ENCODE measurements at places on chromosomes 5 and 9.

DNA sequence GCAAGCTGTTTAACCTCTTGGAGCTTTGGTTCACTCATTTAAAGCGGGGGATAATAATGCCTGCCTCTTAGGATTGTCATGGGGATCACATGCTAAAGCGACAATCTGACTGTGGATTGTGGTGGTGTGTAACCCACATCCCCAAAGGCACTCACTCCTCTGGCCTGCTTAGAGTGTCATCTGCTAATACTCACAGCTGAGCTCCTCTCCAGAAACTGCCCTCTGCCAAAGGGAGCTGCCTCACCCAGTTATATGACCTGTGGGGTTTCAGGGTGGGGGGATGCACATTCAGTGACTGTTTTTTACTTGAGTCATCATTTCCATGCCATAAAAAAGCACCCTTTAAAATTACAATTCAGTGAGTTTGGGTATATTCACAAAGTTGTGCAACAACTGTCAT is 110.0 kb upstream of the SPOCK1 start:
- no peak for DNase-seq
- peaks cover 27% of the 10 kb centered on the region for H3K27me3 ChIP-seq
- no peak overlapping the region for H3K4me3 ChIP-seq

GRCh38 chr5:178632285-178632684 is 5.4 kb upstream of the CLK4 start:
- no peaks in the 10 kb centered on the region for H3K27me3 ChIP-seq
- no peak overlapping the region for H3K27ac ChIP-seq
- no peak for DNase-seq
- no peaks in the 10 kb centered on the region for H3K4me1 ChIP-seq
- H3K36me3 ChIP-seq: no peaks in the 10 kb centered on the region

DNA sequence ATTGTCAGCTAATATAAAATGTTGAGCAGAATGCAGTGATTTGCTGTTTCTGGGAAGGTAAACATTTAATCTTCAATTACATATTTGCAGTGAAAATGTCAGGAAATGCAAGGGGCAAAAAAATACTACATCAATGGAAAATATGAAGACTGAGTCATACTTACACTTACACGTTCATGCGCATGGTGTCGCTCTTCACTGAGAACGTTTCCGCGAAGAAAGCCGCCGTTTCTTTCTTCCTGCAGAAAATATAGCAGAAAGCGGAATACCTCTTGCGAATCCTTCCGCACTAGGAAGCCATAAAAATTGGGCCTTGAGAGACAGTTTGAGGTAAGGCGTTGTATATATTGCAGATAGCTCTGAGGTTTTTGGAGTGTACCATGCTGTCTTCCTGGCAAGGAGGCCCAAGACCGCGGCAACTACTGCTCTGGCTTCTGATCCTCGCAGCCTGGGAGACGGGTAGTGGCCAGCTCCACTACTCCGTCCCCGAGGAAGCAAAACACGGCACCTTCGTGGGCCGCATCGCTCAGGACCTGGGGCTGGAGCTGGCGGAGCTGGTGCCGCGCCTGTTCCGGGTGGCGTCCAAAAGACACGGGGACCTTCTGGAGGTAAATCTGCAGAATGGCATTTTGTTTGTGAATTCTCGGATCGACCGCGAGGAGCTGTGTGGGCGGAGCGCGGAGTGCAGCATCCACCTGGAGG is at the start of gene PCDHA13:
PCDHA13 (plus strand) TSS at position 236 of the 702 bp plus-strand sequence; CDS start at position 381, 145 bp downstream.
- DNase-seq: no peak
- peak within 1 kb of the TSS; percentile 18 for H3K4me3 ChIP-seq
- peaks cover 75% of the 10 kb centered on the region for H3K27me3 ChIP-seq
- no peaks in the 10 kb centered on the region for H3K36me3 ChIP-seq
- H3K4me1 ChIP-seq: no peaks in the 10 kb centered on the region

DNA sequence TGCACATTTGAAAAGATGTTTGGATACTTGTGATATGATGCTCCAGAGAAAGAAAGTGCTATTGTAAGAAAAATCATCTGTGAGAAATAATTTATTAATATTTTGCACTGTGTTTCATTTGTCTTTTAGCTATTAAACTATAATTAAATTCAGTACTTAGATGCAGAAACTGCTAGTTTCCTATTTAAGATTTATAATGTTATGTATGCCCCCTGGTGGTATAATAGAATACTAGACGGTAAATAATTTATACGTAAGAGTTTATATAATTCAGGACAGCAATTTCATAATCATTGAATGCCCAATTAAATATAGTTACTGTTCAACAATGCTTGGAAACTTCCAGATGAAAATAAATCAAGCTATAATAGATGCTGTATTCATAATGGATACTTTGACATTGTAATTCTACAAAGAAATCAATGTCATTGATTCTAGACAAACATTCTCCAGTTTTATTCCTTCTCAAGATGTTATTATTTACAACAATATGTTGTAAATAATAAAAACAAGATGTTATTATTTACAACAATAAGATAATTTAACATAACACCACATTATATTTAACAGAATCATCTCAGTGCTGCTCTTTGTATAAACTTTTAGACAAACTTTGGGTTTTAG is 101.0 kb downstream of the TMEM232 start:
- DNase-seq: no peak
- H3K4me3 ChIP-seq: no peak overlapping the region
- H3K4me1 ChIP-seq: no peaks in the 10 kb centered on the region
- H3K36me3 ChIP-seq: no peaks in the 10 kb centered on the region

DNA sequence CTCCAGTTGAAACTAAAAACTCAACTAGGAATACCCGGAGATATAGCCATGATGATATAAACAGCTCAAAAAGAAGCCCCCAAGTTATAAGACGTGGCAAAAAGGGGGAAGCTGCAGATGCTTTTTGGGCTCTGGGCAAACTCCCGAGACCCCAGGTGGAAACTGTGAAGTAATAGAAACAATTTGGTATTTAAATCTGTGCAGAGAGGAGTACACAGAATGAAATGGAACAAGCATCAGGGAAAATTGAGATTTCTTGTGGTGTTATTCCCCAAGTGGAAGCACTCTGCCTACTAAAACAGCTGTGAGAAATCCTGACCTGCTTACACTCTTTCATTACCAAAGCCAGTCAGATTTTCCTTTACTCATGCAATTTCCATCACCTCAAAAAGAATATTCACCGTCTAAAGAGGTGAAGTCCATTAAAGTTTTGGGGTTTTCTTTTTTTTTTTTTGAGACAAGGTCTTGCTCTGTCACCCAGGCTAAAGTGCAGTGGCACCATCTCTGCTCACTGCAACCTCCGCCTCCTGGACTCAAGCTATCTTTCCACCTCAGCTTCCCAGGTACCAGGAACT is 23.5 kb downstream of the SAXO1 start:
- H3K27me3 ChIP-seq: no peaks in the 10 kb centered on the region
- H3K36me3 ChIP-seq: no peaks in the 10 kb centered on the region
- H3K4me3 ChIP-seq: no peak overlapping the region
- DNase-seq: no peak
- no peaks in the 10 kb centered on the region for H3K4me1 ChIP-seq
- no peak overlapping the region for H3K27ac ChIP-seq

DNA sequence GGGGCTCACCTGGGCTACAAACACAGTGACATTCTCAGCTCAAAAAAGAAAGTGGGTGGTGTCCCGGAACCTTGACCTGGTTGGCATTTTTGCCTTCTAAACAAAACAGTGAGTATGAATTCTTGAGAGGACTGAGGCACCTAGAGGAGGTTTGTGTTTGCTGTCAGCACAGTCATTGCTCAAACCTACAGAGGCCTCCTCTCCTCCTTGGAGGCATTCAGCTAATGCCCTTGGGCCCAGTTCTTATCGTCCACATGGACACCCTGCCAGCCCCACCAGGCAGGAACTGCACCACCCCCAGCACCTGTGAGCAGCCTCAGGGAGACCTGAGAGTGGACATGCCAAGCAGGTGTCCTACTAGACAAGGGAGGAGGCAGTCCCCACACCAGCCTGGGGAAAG is 156.7 kb downstream of the SYK start:
- H3K27ac ChIP-seq: no peak overlapping the region
- no peak overlapping the region for H3K4me3 ChIP-seq
- H3K27me3 ChIP-seq: peaks cover 30% of the 10 kb centered on the region
- H3K4me1 ChIP-seq: peaks cover 4% of the 10 kb centered on the region

GRCh38 chr5:134133188-134133994 is 18.9 kb downstream of the TCF7 start:
- H3K27me3 ChIP-seq: no peaks in the 10 kb centered on the region
- H3K36me3 ChIP-seq: peaks cover 20% of the 10 kb centered on the region
- H3K27ac ChIP-seq: no peak overlapping the region
- H3K4me1 ChIP-seq: peaks cover 29% of the 10 kb centered on the region

DNA sequence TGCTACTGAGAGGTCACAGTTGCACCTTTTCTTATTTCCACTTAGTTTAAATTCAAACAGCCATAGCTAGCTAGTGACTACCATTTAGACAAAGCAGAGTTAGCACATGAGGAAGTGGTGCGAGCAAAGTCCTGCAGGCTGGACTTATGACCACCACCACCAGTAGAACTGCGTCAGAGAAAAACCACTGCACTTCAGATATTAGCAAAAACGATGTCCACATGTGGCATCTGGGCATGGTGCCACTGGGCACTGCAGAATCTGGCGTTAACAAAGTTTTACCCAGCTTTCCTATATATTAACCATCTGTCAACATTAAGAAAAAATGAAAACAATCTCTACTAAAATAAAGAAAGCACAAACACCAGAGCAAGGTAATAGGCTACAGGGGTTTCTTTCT is 80.1 kb downstream of the SPTLC1 start:
- H3K4me3 ChIP-seq: no peak overlapping the region
- DNase-seq: no peak
- H3K27ac ChIP-seq: peak overlapping the region; percentile 50
- no peaks in the 10 kb centered on the region for H3K27me3 ChIP-seq
- H3K36me3 ChIP-seq: peaks cover 62% of the 10 kb centered on the region

- no peak overlapping the region for H3K4me3 ChIP-seq
- peaks cover 62% of the 10 kb centered on the region for H3K4me1 ChIP-seq
- H3K36me3 ChIP-seq: peaks cover 25% of the 10 kb centered on the region
- no peak for DNase-seq
Measured at GRCh38 chr5:141942185-141942857, 15.7 kb downstream of the PCDH12 start.

DNA sequence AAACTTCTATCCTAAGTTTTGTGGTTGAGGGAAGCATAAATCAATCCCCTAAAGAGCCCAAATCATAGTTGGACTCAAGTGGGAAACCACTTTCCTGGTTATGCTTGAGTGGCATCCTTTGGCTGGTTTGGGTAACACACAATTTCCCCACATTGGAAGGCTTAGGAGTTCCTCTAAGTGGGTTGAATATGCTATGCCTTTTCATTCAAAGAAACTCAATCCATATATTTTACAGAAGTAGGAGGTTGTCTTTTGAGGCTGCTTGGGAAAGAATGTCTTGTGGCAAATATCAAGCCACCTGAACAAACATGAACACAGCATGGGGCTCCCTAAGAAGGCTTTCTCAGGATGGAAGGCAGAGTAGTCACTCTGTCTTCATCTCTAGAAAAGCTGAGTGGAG is 121.1 kb downstream of the SPATA31D1 start:
- H3K4me1 ChIP-seq: no peaks in the 10 kb centered on the region
- DNase-seq: no peak
- no peak overlapping the region for H3K27ac ChIP-seq

DNA sequence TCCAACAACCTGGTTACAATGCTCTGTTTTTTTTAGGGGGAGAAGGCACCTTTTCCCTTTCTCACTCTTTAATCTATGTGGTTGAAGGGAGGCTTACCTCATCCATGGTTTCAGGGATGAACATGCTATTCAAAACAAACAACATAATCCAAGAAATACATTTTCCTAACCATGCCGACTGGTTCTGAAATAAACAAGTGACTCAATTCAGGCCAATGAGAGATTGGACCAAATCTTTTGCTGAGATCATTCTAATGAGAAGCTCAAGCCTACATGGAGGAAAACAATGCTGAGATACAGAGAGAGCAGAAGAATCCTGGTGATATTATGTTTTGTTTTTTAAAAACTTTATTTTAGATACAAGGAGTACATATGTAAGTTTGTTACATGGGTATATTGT is 46.8 kb upstream of the ELL2 start:
- H3K4me3 ChIP-seq: no peak overlapping the region
- no peaks in the 10 kb centered on the region for H3K27me3 ChIP-seq
- no peak overlapping the region for H3K27ac ChIP-seq
- H3K36me3 ChIP-seq: no peaks in the 10 kb centered on the region

- H3K36me3 ChIP-seq: no peaks in the 10 kb centered on the region
- H3K4me1 ChIP-seq: peaks cover 21% of the 10 kb centered on the region
- H3K27me3 ChIP-seq: peaks cover 8% of the 10 kb centered on the region
- H3K4me3 ChIP-seq: no peak overlapping the region
- DNase-seq: no peak
Measured at GRCh38 chr9:114894206-114894605, 36.2 kb downstream of the TNFSF8 start.
